Left colon (tissue), 2 donors: ENCODE measurements at places on chromosomes 7 and 10. TPM values are rescaled to one million over a fixed set of nuclear protein-coding genes. Genes with fewer than 3 reads are reported as not detected.

DNA sequence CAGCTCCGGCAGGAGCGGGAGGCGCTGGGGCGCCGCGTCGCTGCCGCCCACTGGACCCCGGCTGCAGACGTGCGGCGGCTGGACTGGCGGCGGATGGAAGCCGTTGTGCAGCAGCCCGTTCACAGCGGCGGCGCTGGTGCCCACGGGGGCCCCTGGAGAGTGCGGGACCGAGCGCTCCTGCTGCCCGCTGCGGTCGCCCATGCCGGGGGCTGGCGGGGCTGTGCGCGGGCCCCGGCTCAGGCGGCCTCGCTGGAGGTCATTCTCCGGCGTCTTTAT, 413 bp downstream of the PANK1 start:
- no peak for DNase-seq

DNA sequence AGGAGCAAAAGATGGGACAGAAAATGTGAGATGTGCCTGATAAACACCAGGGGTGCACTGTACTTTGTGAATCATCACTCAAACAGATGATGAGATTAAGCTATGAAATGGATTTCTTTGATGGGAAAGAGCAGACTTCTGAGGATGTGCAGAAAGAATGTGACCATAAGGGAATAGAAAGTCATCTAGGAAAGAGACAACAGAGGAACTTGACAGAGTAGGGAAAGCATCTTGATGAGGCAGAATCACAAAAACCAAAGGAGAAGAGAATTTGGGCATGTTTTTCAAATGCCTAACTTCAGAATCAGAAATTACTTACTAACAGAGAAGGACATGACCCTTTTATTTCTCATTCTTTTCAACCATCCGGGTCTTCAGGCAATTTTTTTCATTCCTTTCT, 82.4 kb upstream of the LRRTM3 start:
- DNase-seq = no peak

Gene ITGB8
- total RNA-seq = 8.8 TPM

Gene TMEM130
- total RNA-seq = 0.24 TPM

Gene ZRANB1
- 10.6 TPM for total RNA-seq

Gene ASAH2
- total RNA-seq = 1.3 TPM
